ENCODE measurements at places on chromosomes 16 and 17.

DNA sequence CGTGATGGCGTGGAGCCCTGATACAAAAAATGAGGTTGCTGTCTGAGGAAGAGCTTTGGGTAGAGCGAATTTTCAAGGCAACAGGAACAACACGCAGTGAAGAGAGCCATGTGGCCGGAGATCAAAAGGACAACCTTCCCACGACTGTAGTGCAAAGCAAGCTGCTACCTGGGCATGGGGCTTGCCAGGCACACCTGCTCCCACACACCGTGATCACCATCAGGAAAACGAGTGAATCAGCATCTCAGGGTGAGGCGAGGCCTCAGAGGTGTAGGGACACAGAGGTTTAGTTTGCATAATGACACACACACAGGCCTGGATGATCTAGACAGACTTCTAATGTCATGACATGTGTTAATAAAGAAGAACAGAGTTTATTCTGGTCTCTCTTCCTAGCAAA lies 65.7 kb downstream of the PARN start:
- peak; percentile 5 for DNase-seq

DNA sequence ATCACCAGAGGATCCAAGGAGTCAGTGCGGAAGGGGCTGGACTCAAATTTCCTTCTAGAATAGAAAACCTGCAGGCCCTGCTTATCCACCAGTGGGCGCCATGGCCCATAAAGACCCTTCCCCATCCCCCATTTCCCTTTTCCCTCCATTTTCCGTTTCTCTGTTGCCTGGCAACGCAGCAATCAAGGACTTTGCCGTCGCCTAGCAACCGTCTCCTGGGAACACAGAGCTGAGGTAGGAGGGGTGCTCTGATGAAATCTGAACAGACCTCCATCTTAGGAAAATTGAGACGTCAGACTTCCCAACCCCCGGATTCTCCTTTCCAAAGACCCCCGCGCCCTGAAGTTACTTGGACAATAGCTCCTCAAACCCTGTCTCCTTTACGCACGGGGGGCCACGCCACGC lies 5.7 kb downstream of the DLG4 start:
- peak; percentile 25 for DNase-seq

GRCh38 chr17:3974138-3974687 lies 10.0 kb upstream of the ATP2A3 start:
- no peak for DNase-seq

GRCh38 chr16:84714028-84714427 lies 14.2 kb downstream of the USP10 start:
- no peak for DNase-seq

DNA sequence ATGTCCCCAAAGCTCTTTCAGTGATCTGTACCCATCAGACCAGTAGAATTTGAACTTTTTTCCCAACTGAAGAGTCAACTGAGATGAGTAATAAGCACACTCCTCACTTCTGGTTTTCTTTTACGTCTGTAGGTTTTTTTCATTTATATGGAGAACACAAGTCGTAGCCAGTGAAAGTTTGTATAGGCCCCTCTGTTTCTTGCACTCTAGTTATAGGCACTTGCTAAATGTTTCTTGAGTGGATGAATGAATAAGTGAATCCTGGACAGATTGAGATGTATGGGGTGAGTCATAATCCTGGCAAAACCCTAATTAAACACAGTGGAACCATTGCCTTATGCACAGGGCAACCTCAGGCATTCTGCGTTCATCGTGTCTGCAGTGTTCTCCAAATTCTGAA lies 193.7 kb upstream of the TBX2 start:
- no peak for DNase-seq

- no peak for DNase-seq
Observed at GRCh38 chr16:88196471-88197400, 186.0 kb upstream of the ZNF469 start.

DNA sequence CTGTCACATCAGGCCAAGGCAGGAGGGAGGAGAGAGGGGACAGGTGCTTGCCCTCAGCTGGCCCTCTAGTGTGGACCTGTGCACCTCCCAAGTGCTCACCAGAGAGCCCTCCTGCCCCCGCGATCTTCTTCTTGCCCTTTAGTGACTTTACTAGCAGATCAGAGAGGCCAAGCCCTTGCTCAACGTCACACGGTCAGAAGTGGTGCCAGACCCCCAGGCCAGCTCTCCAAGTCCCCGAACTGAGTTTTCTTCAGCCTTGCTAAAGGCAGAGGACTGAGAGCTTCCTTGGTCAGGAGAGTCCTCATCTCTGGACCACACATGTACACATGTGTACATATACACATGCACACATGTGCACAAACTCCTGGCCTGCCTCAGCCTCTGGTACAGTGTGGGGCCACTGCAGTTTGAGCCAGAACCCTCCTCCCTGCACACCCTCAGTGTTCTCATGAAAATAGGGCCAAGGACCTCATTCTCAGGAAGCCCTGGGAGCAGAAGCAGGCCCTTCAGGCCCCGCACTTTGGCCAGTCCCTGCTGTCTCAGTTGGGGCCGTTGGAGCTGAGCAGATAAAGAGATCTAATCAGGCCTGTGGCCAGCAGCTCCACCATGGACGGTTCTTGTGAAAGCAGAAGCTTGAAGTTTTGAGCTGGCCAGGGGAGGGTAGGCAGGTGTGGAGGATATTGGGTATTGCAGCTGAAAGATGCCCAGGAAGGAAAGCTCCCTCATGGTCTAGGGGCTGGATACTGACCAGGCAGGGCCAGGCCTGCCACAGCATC lies 7.4 kb upstream of the EPX start:
- no peak for DNase-seq

- no peak for DNase-seq
Observed at GRCh38 chr16:79150151-79150550, 450.4 kb downstream of the MAF start.

DNA sequence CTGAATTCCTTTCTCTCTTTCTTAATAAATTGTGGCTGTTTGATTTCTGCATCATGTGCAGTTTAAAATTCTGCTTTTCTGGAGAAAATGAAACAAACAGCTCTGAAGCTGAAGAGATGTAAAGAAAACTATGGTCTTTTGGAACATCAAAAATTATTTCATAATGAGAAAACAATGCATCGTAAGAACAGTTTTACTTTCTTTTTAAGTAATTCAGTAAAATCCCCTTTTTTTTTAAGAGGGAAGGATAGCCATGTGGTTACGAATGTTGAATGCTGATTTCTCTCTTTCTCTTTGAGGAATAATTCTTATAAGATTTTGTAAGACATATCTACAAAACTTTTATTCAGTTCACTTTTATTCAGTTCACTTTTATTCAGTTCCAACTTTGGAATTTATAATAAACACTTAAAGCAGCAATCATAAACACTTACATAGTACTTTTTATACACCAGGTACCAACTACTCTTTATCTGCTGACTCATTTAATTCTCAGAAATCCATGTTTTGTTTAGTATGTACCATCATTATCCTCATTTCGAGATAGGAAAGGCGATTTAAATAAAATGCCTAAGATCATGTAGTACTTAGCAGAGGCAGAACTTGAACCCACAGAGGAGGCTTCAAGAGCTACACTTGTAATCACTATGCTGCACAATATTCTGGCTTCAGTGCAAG lies 26.6 kb downstream of the CNTNAP4 start:
- DNase-seq: no peak

All from NCI-H2107 (cell line).